ENCODE measurements at places on chromosomes 6 and 20.

DNA sequence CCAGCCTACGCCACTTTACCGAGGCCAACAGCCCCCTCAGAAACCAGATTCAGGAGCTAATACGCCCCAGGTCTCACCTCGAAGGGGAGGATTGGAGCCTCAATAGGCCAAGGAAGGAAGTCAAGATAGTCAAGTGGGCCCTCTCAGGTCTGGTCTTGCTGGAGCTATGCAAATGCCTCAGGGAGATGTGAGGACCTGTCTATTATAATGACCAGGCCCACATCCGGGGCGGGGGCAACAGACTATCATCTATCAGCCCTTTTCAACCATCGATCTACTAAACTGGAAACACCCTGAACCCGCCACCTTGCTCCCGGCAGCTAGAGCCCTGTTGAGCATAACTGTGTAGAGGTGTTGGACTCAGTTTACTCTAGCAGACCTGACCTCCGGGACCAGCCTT lies 12.7 kb upstream of the GSTA3 start:
- DNase-seq = no peak

DNA sequence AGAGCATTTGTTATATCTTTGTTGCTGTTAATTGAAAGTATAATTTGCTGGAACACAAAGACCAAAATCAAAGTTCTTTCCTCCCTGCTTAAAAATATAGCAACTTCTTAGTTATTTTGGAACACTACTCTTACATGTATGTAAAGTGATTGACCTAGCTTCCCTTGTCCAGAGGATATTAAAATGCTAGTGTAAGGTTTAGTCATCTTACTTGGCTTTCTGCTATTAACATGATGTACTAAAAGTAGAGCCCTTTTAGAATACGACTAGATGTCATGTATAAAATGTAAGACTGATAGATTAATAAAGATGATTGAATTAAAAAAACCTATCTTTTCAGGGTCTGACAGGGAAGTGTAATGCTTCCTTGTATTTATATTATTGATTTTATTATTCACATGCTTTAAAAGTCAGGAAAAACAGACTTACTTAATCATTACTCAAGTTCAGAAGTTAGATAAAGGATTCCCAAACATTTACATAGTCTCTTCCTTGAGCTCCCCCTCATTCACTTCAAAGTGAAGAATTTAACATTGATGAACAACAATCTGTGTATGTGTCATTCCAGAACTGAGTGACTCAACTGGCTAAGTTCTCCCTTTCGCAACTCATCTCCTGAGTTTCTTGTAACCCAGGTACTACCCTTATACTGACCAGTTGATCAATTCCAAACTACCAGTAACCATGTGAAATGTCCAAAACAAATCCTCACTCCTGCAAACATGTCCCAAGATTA lies 50.9 kb downstream of the BTBD9 start:
- no peak for DNase-seq

DNA sequence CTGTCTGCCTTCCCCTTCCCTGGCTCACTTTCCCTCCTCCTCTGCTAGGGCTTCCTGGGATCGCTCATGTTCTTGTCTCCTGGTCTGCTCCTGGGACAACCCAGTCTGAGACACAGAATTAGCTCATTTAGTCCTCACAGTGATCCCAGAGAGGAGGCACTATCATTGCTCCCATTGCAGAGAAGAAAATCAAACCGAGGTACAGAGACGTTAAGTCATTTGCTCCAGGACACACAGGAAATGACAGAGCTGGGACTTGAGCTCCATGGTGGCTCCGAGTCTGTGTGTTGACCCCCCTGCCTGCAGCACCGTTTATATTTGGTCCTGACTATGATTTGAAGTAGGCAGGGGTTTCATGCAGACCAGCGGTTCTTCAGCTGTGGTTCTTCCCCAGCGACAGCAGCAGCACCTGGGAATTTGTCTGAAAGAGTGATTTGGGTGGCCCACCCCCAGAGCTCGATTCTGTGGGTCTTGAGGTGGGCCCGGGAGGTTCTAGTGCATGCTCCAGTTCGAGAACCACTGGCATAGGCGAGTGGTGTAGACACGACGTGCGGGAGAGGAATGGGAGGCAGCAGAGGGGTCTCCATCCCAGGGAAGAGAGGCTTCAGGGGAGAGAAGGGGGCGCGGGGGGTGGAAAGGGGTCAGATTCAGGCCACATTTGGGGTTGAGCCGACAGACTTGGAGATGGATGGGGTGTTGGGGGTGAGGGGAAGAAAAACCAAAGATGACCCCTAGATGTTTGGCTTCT lies 24.7 kb downstream of the PCK1 start:
- DNase-seq = no peak

GRCh38 chr20:50193836-50194421 lies 3.3 kb downstream of the CEBPB start:
- no peak for DNase-seq

- DNase-seq = peak; percentile 29
Measured at GRCh38 chr20:22581437-22582385, 2.7 kb downstream of the FOXA2 start.

DNA sequence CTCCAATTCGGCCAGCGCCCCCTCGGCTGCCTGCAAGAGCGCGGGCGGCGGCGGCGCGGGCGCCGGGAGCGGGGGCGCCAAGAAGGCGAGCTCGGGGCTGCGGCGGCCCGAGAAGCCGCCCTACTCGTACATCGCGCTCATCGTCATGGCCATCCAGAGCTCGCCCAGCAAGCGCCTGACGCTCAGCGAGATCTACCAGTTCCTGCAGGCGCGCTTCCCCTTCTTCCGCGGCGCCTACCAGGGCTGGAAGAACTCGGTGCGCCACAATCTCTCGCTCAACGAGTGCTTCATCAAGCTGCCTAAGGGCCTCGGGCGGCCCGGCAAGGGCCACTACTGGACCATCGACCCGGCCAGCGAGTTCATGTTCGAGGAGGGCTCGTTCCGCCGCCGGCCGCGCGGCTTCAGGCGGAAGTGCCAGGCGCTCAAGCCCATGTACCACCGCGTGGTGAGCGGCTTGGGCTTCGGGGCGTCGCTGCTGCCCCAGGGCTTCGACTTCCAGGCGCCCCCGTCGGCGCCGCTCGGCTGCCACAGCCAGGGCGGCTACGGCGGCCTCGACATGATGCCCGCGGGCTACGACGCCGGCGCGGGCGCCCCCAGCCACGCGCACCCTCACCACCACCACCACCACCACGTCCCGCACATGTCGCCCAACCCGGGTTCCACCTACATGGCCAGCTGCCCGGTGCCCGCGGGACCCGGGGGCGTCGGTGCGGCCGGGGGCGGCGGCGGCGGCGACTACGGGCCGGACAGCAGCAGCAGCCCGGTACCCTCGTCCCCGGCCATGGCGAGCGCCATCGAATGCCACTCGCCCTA lies 963 bp downstream of the FOXF2 start:
- DNase-seq = no peak

DNA sequence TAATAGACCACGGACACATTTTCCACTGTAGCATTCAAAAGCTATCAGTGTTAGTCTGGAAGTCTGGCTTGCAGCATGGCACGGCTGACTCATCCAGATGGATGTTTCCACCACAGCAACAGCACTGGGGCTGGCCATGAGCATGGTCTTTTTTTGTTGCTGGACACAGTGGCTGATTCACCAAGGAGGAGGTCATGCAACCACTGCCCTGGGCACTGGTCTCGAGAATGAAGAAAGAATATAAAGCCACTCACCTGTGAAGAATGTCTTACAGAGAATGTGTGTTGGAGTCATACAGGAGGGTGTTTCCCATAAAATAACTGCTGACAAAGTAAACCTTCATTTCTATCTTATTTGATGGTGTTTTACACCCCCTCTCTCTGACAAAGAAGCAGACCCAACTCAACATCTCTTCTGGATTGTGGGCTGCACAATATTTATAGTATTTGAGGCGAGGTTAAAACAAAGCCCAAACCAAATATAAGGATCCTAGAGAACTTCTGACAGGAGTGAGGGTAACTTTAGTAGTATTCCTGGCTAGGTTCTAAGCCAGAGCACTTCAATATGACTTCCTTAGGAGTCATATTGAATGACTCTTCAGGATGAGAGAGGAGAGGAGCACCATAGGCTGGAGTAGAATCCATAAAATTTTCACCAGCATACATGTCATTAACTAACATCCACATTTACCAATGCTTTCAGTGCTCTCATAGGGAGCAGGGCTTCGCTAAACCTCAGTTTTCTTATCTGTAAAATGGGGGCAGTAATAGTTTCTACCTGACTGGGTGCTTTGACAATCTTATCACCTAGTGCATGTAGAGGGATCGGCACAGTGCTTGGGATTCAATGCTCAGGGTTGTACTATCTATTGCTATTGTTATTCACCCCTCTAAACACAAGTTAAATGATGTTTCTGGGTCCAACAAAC lies 121.4 kb downstream of the KIF13A start:
- DNase-seq = no peak

DNA sequence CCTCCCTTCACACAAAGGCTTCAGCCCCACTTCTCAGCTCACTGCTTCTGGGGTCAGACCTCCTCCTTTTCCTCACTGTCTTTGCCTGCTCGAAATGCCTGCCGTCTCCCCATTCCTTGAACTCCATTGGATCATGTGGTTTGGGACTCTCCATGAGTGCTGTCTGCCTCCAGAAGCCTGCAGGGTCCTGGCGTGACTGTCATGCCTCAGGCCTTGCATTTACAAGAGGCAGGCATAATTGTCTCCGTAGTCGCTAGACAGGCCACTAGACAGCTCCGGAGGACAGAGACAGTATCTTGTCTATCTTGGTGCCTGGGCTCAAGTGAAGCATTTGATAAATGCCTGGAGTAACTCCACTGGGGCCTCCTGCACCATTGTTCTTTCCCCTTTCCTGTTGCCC lies 15.3 kb downstream of the PNLDC1 start:
- DNase-seq = no peak

GRCh38 chr20:24436160-24436559 lies 33.3 kb upstream of the SYNDIG1 start:
- peak; percentile 15 for DNase-seq

- DNase-seq = no peak
Measured at GRCh38 chr20:37284691-37285161, 4.7 kb upstream of the MANBAL start.

DNA sequence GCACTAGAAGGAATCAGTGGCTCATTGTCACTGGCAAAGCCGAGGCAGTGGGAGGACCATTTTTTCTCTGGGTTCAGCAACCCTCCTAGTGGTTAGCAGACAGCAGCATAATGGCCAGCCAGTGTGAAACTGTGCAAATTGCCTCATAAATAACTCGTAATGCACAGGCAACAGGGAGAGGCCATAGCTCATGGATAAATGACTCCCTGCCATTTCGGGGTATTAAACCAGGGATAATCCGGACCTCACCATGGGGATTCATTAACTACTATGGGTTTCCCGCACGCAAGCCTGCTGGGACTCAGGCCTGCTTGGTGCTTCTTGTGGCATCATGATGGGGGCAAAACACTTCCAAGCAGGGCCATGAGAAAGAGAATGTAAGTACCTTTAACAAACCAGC lies 158.2 kb upstream of the CHD6 start:
- no peak for DNase-seq

- DNase-seq = no peak
Measured at GRCh38 chr20:2149507-2149906, 47.9 kb downstream of the STK35 start.

DNA sequence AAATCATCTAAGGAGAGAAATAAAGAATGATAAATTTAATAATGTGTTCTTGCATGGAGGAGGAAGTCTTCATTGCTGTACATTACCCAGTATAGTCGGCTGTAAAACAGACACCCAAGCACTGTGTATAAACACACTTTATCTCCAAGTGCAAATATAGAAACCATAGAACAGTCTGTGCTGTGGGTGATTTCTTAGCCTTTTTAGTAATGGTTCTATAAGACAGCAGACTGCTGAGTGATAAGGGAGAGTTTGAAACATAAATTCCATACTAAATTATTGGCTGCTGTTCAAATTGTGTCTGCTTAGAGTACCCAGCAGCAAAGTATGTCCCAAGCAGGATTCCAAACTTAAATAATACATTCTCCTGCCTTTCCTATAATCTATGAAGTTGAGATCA lies 4.6 kb downstream of the FILIP1 start:
- DNase-seq = no peak

GRCh38 chr6:130324657-130325056 lies 41.2 kb upstream of the TMEM200A start:
- no peak for DNase-seq

DNA sequence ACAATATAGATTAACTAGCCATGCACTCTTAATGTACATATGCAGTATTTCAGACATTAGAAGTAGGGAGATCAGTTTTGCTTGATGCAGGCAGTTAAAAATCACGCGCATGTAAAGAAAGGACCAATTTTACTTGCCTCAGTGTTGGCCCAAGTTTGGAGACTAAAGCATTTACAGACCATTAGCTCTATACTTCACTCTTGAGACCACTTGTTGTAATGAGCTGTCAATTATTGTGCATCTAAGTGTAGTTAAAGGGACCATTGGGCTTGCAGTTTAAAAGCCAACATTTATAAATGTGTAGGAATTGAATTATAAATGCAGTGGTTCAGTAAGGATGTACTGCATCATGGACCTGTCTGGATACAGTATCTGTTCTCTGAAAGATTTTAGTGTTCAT lies 53.7 kb downstream of the PLCB4 start:
- DNase-seq = no peak
